ENCODE measurements at places on chromosomes 7 and 10. TPM values are rescaled to one million over a fixed set of nuclear protein-coding genes. Genes with fewer than 3 reads are reported as not detected.

PRKG1 gene
- 5.2 TPM for total RNA-seq

XRCC2 gene
- total RNA-seq, result 1.7 TPM

RBP3 gene
- not detected for total RNA-seq

CPVL gene
- 3.9 TPM for total RNA-seq

TMEM196 gene
- not detected for total RNA-seq

NEUROD6 gene
- not detected for total RNA-seq

AQP1 gene
- total RNA-seq, result 159 TPM

EVX1 gene
- not detected for total RNA-seq

- DNase-seq, result no peak
- H3K4me1 ChIP-seq, result peaks cover 11% of the 10 kb centered on the region
- no peaks in the 10 kb centered on the region for H3K36me3 ChIP-seq
- H3K4me3 ChIP-seq, result no peak overlapping the region
These were observed 4.9 kb downstream of the RADIL start for GRCh38 chr7:4878336-4879335.

GRCh38 chr7:77157446-77157845, 35.0 kb downstream of the CCDC146 start:
- H3K27me3 ChIP-seq, result no peaks in the 10 kb centered on the region
- no peak overlapping the region for H3K27ac ChIP-seq
- H3K36me3 ChIP-seq, result no peaks in the 10 kb centered on the region

DNA sequence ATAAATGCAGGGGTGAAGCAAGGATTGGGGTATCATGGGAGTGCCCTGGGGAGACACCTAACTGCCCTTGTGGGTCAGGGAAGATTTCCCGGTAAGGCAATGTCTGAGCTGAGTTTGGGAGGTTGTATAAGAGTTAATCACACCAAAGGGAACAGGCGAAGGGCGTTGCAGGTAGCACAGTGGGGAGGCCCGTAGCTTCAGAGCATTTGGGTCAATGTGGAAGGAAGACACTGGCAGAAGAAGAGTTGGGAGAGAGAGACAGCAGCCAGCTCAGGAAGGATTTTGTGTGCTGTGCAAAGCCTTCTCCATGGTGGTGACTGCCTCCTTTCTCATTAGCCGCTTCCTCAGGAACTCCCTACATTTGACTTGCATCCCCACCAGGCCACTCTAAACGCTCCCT, 80.8 kb upstream of the LEP start:
- H3K27me3 ChIP-seq, result no peaks in the 10 kb centered on the region
- no peak overlapping the region for H3K27ac ChIP-seq
- no peak overlapping the region for H3K4me3 ChIP-seq
- no peaks in the 10 kb centered on the region for H3K4me1 ChIP-seq

DNA sequence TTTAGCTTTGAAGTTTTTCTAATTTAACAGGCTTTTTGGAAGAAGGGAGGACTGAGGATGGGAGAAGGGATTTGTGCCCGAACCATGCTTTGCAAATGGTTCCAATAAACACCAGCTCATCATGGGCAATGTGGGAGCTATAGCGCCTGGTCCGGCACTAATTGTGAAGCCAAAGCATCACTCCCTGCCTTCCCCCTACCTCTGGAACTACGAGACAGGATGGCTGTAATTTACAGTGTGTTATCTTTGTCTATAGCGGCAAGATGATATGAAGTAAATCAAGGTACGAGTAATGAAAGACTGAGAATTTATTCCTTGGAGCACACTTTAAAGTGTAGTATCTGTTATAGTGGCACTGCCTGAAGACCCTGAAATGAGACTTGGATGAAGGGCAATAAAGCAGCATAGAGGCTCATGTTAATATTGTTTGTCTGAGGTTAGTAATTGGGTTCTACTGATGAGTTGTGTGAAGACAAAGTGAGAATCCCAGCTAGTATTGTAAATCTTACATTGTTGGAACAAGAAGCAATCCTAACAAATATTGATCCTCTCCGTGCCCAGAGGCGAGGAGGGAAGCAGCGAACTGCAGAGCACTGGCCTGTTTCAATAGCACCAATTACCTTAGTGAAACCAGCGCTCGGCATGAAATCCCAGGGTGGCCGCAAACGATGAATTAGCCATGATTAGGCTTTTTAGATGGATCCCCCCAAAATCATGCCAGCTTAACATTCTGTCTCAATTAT, 507.1 kb downstream of the LRMDA start:
- H3K27me3 ChIP-seq, result no peaks in the 10 kb centered on the region
- DNase-seq, result no peak
- H3K36me3 ChIP-seq, result no peaks in the 10 kb centered on the region

- peak overlapping the region; percentile 98 for H3K27ac ChIP-seq
- peaks cover 43% of the 10 kb centered on the region for H3K4me1 ChIP-seq
- DNase-seq, result no peak
These were observed 420 bp upstream of the KLHL7 start for GRCh38 chr7:23105086-23105643.

DNA sequence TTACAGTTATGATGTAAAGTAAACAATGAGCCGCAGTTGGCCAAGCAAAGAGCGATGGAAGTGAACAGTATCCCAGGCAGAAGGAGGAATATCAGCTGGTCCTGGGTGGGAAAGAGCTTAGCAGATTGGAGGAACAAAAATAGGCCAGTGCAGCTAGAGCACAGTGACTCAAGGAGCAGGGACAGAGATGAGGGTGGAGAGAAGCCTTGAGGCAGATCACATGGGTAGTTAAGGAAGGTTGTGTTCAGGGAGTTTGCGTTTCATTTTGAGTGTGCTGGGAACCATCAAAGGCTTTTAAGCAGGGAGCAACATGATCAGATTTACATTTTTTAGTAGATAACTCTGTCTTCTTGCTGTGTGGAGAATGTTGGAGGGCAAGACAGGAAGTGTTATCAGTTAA, 113.6 kb downstream of the OAT start:
- no peak overlapping the region for H3K4me3 ChIP-seq
- no peaks in the 10 kb centered on the region for H3K36me3 ChIP-seq
- no peaks in the 10 kb centered on the region for H3K4me1 ChIP-seq
- DNase-seq, result no peak
- no peaks in the 10 kb centered on the region for H3K27me3 ChIP-seq
- H3K27ac ChIP-seq, result no peak overlapping the region

DNA sequence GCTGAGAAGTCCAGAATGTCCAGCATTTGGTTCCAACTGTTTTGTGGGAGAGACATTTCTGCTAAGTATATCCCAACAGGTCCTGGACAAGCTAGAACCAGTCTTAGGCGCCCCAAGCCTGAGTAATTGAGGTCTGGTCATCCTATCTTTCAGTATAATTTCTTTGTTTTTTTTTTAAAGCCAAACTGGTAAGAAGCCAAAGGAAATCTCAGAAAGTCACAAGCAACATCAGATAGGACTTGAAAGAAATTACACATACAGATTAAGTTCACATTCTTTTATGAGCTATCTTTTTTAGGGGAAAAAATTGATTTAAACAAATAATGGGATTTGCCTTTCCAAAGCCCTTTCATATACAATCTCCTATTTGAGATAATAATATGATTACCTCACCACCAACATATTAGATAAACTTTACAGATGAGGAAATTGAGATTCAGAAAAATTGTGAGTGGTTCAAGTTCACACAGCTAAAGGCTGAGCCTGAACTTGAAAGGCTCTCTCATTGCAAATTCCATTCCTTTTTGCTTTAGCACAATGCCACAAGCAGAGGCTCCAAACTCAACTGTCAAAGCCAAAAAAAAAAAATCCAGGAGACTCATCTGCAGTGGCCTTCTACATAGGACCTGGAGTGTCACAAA, 15.0 kb downstream of the PDLIM1 start:
- H3K4me1 ChIP-seq, result peaks cover 76% of the 10 kb centered on the region
- no peak overlapping the region for H3K4me3 ChIP-seq
- H3K36me3 ChIP-seq, result peaks cover 7% of the 10 kb centered on the region
- DNase-seq, result no peak
- H3K27ac ChIP-seq, result peak overlapping the region; percentile 89

DNA sequence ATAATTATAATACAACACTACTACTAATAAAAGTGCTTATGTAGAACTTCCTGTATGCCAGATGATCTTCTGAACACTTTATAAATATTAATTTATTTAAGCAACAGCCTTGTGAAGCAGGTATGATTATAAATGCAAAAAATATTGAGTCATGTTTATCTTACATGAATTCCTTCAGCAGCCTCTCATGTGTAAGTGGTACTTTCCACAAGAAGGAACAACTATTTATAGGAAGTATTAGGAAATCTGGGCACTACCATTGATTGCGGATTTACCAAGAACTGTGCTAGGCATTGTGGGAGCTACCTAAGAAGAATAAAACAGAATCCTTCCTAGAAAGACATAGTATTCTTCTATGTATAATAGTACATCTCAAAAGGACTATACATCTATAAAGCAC, 10.7 kb upstream of the STEAP4 start:
- DNase-seq, result no peak
- no peaks in the 10 kb centered on the region for H3K4me1 ChIP-seq
- no peak overlapping the region for H3K4me3 ChIP-seq
- no peaks in the 10 kb centered on the region for H3K27me3 ChIP-seq
- no peaks in the 10 kb centered on the region for H3K36me3 ChIP-seq
- no peak overlapping the region for H3K27ac ChIP-seq

- H3K4me1 ChIP-seq, result no peaks in the 10 kb centered on the region
- no peaks in the 10 kb centered on the region for H3K27me3 ChIP-seq
- DNase-seq, result no peak
- no peak overlapping the region for H3K4me3 ChIP-seq
- no peaks in the 10 kb centered on the region for H3K36me3 ChIP-seq
These were observed 184.0 kb downstream of the GRID1 start for GRCh38 chr10:86182595-86182994.

DNA sequence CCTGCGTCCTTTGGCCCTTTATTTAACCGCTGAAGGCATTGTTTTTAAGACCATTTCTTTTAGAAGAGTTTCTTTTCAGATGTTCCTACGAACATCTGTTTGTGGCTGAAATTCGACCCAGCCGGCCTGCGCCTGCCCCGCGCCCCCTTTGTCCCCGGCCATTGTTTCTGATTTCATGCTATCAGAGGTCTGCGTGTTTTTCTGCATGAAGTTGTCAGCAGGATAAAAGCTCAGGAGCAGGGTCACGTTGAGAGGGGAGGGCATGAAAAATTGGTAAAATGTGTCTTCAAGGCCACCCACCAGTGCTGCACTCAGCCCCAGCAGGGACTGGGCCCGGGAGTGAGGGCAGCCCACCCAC, 43.1 kb downstream of the NKX6-2 start:
- DNase-seq, result no peak
- no peak overlapping the region for H3K4me3 ChIP-seq
- no peak overlapping the region for H3K27ac ChIP-seq
- no peaks in the 10 kb centered on the region for H3K36me3 ChIP-seq

- no peaks in the 10 kb centered on the region for H3K36me3 ChIP-seq
- no peaks in the 10 kb centered on the region for H3K4me1 ChIP-seq
- no peak overlapping the region for H3K4me3 ChIP-seq
- no peaks in the 10 kb centered on the region for H3K27me3 ChIP-seq
These were observed 107.2 kb upstream of the FAM133B start for GRCh38 chr7:92697414-92697813.

DNA sequence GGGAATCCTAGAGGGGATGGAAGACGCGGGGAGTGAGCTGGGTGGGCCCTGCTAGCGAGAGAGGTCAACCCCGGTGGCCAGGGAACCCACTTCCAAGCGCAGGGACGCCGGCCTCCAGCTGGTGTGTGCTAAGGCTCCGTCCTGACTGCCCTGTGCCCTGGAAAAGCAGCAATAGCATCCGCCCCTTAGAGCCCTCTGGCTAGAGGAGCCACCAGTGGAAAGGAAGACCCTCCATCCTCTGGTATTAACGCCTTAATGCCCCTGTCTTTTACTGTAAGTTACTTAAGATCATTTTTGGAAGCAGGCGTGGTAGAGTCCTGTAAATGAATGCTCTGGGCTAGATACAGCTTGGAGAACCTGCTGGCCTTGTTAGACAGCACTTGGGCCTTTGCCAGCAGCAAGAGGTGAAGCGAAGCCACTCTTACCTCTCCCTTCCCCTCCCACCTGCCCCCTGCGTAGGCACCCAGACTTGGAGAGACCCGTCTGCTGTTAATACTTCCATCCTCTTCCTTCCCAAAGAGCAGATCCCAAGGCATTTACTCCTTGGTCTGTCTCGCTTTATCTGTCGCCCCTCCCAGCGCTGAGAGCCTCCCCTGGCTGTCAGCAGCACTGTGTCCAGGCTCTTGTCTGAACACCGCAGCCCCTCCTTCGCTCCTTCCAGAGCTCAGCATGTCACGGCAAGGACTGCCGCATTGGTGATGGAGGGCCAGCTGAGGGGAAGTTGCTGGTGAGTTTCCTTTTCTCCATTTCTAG, 4.6 kb downstream of the REPIN1 start:
- H3K36me3 ChIP-seq, result peaks cover 43% of the 10 kb centered on the region
- no peak overlapping the region for H3K4me3 ChIP-seq
- no peak for DNase-seq
- H3K4me1 ChIP-seq, result peaks cover 80% of the 10 kb centered on the region

DNA sequence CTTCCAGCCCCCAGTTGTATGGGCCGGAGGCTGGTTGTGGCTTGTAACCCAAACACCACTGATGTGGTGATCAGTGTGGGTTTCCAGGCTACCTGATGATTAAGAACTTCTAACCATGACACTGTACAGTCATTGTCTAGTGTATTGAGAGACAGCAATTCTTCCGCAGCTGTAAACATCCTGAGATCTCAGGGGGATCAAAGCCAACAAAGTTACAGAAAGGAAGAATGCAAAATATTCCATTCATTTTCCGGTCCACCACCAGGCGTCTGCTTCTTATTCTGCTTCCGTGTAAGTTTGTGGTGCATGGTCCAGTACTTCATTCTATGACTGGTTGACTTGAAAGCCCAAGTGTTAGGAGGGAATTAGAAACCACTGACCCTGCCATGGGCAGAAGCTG, 10.3 kb upstream of the GLI3 start:
- no peaks in the 10 kb centered on the region for H3K27me3 ChIP-seq
- H3K4me1 ChIP-seq, result no peaks in the 10 kb centered on the region
- H3K36me3 ChIP-seq, result no peaks in the 10 kb centered on the region
- H3K27ac ChIP-seq, result no peak overlapping the region

DNA sequence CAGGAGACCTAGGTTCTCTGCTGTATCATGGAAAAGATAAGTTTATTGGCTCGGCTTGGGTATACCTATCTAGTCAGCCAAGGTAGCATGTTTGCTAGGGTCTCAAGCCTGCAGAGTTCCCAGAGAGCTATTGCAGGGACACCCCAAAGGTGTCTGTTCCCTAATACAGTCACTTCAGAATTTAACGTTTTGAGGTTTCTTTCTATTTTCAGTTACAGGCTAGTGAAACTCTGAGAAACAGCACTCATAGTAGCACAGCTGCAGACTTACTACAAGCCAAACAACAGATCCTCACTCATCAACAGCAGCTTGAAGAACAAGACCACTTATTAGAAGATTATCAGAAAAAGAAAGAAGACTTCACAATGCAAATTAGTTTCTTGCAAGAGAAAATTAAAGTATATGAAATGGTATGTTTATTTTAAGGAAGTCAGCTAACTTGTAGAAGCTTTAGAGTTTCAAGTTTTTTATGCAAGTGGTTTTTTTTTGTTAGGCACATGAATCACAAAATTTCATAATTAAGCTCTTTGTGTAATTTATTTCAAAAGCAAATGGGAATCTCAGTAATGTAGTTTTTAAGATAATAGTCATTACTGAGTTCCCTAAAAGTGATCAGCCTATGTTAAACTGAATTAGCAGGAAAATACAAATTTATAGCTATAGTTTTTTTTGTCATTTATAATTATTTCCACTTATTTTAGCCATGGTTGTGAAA, 54.9 kb downstream of the AKAP9 start:
- H3K4me3 ChIP-seq, result no peak overlapping the region
- no peak for DNase-seq
- no peaks in the 10 kb centered on the region for H3K4me1 ChIP-seq
- no peaks in the 10 kb centered on the region for H3K27me3 ChIP-seq
- no peak overlapping the region for H3K27ac ChIP-seq

GRCh38 chr7:119890631-119891030, 382.3 kb upstream of the KCND2 start:
- H3K36me3 ChIP-seq, result no peaks in the 10 kb centered on the region
- H3K27me3 ChIP-seq, result no peaks in the 10 kb centered on the region
- no peaks in the 10 kb centered on the region for H3K4me1 ChIP-seq
- H3K27ac ChIP-seq, result no peak overlapping the region
- no peak overlapping the region for H3K4me3 ChIP-seq

Measured in esophagus squamous epithelium (tissue), 5 donors.